NCI-H510A treated with DMSO at 0.1 percent for 48 hours (cell line): ENCODE measurements at places on chromosomes 11 and 22.

DNA sequence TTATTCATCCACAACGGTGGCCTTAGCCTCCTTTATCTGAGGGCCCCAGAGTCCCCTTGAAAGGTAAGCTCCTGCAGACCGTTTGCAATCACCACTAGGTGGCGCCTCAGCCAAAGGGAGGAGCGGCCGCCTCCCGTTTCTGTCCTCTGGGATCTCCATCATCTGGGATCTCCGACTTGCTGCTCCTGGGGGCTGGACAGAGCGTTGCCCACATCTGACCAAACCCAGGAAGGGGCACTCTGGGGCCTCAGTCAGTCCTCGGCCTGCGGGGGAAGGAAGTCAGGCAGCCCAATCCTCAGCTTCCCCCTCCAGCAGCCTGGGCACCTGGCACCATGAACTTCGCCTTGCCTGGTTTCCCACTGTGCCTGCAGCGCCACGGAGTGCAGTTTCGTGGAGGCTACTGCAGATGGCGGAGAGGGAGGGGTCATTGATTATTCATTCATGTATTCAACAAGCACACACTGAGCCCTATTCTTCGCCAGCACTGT is 23.5 kb downstream of the TP53I11 start:
- DNase-seq: peak; percentile 30

DNA sequence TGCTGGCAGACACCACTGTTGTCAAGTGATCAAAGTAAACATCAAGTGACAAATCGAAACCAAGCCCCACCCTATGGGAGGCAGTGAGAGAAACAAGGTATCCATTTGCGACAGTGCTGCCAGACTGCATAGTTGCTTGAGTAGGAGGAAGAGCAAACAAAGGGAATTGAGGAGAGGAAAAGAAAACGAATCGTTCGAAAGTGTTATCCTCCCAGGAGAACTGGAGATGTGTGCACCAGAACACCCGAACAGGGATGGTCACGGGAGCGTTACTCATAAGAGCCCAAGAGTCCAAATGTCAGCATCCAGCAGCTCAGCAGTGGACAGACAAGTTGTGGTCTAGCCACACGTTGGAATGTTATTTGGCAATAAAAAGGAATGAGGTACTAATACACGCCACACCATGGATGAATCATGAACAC is 58.4 kb upstream of the NUP50 start:
- peak; percentile 36 for DNase-seq

GRCh38 chr22:21766691-21767462 is 31.3 kb upstream of the YPEL1 start:
- DNase-seq: no peak

- DNase-seq: no peak
Observed at GRCh38 chr11:33086017-33086416, 46.6 kb downstream of the TCP11L1 start.

DNA sequence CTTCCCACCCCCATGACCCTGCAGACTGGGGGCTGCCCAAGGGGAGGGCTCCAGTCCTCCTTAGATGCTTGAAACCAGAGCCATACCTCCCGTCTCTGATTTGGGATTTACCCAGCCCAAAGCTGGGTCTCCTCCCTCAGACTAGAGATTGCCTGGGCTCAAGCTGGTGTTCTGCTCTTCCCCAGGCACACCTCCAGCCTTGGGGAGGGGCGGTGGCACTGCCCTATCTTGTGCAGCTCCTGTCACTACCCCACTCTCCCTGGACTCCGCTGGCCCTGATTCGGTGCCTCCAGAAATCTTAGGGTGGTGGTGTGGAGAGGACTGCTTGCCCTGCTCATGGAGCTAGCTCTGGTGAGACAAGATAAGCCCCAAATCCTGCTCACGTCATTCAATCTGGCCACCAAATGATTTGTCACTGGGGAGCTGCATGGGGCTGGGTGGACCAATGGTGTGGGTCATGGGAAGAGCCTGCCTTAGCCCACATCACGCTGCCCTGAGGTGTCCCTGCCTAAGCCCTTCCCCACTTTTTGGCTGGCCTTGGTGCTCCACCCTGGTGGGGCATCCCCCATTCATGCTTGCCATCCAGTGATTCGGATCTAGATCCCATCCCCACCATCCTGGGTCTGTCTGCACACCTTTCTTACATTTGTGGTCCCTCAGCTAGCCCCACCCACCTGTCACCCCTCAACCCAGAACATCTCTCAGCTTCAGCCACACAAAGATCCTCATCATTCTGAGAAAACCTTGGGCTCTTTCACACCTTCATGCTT is 87.7 kb downstream of the PDE2A start:
- DNase-seq: no peak

DNA sequence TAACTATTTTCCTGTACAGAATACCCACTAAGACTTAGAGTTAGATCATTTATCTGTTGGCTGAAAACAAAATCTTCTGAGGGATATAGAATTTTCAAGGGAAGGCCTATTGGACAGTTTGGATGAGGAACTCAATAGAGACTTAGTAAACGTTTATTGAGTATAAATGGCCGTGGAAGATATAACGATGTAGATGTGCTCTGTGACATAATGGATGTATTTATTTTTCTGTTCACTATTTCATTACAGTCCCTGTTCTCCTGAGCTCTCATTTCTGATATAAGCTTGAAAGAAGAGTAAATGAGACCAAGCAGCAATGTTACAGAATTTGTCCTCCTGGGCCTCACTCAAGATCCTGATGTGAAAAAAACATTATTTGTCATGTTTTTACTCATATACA is at the start of gene OR4A16:
Gene OR4A16, plus strand, starts transcription at position 301 of the 400 bp plus-strand sequence. Its CDS starts 0 bp downstream, at position 301.
- DNase-seq: no peak

- DNase-seq: no peak
Observed at GRCh38 chr11:76723142-76723541, 52.6 kb upstream of the LRRC32 start.

DNA sequence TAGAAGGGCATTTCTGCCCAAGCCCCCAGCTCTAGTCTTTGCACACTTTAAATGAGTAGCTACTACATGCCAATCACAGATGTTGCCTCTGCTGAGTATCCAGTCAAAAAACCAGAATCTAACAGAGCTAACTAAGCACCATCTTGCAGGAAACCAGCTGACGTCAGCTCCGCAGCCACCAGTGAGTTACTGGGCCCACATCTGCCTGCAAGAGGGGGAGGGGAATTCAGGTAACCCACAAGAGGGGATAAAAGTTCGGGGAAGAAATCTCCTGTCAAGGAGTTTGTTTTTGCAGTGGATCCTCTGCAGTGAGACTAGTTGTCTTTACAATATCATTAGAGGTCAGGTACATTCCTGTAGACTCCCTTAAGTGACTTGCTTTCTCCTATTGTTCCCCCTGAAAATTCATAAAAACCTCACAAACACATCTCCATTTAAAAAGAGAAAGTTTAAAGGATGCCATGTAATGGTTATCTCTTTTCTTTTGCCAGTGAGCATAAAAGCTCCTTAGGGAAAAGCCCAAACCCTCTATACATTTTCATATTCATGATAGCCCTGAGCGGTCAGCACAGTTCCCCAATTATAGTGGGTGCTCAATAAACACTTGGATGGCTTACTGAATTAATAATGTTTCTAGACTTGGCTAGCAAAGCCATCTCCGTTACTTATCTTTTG is 9.3 kb downstream of the CD44 start:
- DNase-seq: no peak

DNA sequence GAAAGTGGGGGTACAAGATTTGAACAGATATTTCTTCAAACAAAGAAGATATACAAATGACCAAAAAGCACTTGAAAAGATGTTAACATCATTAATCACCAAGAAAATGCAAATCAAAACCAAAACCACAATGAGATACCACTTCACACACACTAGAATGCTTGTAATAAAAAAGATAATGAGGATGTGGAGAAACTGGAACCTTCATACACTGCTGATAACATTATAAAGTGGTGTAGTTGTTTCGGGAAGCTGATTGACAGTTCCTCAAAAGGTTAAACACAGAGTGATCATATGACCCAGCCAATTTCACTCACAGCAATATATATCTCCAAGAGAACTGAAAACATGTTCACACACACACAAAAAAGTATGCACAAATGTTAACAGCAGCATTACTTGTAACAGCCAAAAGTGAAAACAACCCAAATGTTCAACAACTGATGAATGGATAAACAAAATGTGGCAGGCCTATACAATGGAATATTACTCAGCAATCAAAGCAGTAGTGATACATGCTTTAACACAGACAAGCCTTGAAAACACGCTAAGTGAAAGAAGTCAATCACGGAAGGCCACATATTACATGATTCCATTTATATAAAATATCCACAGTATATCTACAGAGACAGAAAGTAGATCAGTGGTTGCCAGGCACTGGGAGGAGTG is 15.1 kb downstream of the PITPNB start:
- no peak for DNase-seq

- no peak for DNase-seq
Observed at GRCh38 chr11:104095791-104096190, 59.4 kb downstream of the DDI1 start.
